Stimulated activated CD4-positive, alpha-beta T cell treated with anti-CD3 and anti-CD28 coated beads, Interleukin-1b, Interleukin-23, amount 100 ng/mL, for 4 hours (primary cell): ENCODE measurements at places on chromosomes 16 and 17.

GRCh38 chr16:50152351-50152806 is 727 bp upstream of the TENT4B start:
- peak; percentile 34 for DNase-seq

DNA sequence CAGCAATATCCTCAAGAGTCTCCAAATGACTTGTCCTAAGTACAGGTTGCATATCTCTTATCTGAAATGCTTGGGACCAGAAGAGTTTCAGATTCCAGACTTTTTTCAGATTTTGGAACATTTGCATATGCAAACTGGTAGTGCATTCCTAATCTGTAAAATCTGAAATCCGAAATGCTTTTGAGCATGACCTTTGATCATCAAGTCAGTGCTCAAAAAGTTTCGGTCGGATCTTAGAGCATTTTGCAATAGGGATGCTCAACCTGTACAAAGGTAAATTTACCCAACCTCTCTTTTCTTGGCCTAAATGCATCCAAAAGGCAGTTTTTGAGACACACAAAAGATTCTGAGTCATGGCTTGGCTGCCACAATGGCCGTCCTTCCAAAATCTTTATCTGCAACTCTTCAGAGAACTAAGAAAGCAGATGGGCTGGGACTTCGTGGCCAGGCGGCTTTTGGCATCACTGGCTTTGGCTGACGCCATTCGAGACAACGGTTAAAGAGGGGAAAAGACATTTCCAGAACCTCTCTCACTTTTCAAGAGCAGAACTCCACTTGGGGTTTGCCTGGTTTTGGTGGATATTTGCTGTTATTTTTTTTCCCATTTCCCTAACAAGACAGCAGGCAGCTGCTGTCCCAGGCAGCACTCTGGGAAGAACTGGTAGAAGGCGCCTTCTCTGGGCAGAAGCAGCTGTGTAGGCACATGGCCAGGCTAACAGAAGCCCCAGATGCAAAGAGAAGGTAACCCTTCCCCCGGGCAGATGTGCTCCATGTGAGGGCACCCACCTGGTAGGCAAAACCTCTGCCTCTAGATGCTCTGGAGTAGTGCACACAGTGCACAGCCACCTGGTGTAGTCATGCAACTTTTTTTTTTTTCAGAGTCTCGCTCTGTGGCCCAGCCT is 8.9 kb downstream of the CPPED1 start:
- DNase-seq: no peak

DNA sequence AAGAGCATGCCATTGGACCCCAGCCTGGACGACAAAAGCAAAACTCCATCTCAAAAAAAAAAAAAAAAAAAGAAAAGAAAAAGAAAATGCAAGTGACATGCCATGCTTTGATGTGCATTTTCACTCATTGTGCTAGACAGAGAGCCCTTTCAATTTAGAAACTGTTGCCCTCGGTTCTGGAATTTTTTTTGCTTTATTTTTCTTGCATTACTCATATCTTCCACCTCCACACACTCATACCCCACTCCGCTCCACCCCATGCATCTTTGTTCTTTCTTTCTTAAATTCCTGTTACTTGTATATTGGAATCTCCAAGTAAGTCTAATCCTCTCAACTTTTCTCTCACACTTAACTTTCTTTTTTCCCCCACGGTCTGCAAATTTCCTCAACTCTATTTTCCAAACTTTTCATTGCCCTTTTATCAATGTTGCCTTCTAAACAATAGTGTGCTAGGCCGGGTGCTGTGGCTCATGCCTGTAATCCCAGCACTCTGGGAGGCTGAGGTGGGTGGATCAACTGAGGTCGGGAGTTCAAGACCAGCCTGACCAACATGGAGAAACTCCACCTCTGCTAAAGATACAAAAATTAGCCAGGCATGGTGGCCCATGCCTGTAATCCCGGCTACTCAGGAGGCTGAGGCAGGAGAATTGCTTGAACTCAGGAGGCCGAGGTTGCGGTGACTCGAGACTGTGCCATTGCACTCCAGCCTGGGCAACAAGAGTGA is 16.8 kb upstream of the SUZ12 start:
- no peak for DNase-seq

GRCh38 chr17:28545141-28545503 is 7.3 kb downstream of the UNC119 start:
- no peak for DNase-seq

DNA sequence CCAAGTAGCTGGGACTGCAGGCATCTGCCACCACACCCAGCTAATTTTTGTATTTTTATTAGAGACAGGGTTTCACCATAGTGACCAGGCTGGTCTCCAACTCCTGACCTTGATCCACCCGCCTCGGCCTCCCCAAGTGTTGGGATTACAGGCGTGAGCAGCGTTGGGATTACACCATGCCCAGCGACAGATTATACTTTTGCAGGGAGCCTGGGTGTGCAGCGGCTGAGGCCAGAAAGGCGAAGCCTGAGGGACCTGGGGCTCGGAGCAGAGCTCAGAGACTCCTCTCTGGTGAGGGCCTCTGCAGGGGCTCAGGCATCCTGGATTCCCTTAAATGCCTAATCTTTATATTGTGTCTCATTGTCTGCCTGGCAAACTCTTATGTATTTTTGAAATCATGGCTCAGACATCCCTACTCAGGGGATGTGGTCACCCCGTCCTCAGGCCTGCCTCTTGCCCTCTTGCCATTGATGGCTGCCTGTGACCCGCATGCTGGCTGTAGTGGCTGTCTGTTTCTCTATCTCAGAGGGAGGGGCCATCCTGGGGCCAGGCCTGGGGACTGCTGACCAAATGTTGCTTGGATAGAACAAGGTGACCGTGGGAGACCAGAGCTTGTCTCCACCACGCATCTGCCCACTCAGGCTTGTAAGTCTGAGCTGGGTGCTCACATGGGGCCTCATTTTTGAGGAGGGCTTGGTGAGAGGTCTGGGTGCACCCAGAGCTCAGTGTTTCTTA is 42.6 kb downstream of the B9D1 start:
- DNase-seq: no peak

DNA sequence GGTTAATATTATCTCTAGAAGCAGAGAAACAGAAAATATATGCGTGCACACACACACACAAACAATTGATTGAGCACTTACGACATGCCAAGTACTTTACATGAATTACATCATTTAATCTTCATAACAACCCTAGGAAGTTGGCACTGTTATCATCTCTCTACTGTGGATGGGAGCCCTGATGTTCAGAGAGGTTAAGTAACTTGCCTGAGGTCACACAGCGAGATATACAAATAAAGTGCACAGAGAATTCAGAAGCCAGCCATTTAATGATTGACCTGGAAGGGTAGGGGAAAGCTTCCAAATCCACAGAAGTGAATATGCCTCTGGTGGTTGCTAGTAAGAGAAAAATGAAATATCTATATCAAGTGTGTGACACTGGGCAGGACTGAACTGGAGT is 37.5 kb upstream of the GPR139 start:
- no peak for DNase-seq
